ENCODE measurements at places on chromosomes 12 and 14.

- DNase-seq = peak; percentile 15
These were observed 1.3 kb downstream of the ARID4A start for GRCh38 chr14:58299401-58300330.

GRCh38 chr12:124302241-124302806, 7.4 kb downstream of the RFLNA start:
- no peak for DNase-seq

GRCh38 chr12:116879509-116880212, 1.6 kb downstream of the HRK start:
- DNase-seq = no peak

DNA sequence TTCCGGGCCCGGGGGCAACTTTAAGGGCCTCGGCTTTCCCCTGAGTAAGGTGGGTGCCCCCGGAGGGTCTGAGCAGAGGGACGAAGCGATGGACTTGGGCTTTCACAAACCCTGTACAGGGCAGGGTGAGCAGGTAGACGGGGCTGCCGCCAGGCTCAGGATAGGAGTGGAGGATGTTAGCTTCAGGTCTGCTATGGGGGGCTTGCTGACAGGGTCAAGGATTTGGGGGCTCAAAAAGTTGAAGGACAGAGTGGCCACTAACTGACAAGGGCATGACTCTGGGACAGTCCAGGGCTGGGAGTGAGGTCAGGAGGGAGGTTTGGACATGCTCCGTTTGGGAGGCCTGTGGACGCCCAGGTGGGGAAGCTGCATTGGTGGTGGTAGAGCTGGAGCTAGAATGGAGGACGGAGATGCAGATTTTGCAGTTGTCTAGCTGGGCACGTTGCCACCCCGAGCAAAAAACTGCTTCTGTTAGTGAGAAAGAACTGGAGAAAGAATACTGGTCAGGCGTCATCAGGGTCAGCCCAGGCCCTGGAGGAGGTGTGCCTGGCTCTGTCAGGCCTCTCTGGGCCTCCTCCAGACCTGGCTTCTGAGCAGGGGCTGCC, 113.3 kb downstream of the ADGRD1 start:
- DNase-seq = no peak

DNA sequence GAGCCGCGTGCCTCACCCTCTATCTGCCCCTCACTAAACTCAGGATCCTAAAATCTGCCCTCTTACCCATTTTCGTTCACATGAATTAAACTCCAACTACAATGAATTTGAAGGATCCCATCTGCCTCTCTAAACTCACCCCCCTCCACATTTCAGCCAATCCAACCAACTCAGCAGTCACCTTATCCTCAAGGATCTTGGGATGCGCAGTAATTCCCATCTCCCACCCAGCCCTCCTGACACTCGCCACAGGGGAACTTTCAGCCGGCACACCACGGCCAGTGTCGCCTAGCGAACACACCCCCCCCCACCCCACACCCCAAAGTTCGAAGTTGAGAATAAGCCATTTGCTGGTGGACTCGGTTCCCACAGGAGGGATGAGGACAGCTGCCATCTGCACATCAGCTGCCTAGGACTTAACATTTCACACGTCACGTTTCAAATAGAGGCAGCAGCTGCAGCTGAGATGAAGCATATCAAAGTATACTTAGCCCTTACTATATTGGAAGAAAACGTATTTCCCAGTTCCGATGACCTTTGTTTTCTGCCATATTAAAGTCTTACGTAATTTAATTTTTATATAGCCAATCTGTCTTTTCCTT, 8.7 kb upstream of the SELPLG start:
- no peak for DNase-seq

DNA sequence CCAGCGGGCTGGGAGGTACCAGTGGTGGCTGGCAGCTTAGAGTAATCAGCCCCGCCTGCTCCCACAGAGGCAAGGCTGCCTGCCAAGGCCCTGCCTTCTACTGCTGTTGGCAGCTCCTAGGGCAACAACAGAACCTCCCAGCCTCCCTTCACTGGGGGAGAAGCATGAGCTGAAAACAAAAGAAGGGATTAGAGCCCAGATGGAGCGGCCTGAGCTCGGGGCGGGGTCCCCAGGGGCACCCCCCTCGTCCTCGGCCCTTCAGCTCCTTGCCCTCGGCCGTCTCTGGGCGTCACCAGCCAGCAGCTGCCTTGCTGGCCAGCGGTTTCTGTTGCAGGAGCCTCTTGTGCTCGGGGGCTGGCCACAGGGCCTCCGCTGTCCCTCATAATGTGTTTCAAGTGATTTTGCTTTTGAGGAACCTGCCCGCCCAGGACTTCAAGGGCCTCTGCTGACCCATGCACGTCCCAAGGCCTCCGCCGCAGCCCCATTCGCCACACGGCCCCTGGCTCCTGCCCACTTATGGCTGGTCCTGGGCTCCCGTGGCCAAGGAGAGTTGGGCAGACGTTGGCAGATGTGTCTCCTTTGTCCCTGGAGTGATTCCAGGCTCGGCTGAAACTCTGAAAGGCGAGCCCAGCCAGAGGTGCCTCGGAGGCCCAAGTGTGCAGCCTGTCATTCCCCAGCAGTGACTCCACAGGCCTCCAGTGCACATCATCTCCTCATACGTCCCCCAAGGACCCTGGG, 49.7 kb downstream of the PSMA6 start:
- peak; percentile 96 for DNase-seq

DNA sequence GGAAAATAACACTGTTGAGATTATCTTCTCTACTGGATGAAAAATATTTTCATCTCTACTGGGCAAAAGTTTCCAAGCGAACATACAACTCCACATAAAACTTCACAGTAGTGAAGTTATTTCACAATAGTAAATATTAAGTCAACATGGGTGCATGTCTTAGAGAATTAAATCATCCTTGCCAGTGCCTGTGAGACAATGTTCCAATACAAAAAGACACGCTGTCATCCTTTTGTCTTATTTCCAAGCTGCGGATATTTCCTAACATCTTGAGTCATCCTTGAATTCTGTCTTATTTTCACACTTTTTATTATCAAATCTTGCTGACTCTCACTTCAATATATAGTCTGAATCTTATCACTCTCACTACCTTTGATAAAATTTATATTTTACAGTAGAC, 142.9 kb upstream of the KITLG start:
- no peak for DNase-seq

DNA sequence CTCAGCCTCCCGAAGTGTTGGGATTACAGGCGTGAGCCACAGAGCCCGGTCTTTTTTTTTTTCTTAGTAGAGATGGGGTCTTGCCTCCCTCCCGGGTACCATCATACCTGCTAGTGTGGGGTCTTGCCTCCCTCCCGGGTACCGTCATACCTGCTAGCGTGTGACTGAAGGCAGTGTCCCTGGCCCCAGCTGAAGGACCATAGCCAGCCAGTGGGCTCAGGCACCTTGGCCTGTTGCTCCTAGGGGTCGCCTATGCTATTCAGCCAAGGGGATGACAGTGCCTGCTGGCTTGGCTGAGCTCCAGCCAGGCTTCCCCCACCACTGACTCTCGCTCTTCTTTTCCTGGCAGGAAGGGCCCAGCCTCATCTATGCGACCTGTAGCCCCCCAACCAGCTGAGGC, 10.5 kb upstream of the BLTP3B start:
- no peak for DNase-seq

GRCh38 chr14:33483110-33483509, 467.8 kb downstream of the EGLN3 start:
- no peak for DNase-seq

GRCh38 chr14:60647081-60647836, 2.0 kb downstream of the SIX1 start:
- no peak for DNase-seq

DNA sequence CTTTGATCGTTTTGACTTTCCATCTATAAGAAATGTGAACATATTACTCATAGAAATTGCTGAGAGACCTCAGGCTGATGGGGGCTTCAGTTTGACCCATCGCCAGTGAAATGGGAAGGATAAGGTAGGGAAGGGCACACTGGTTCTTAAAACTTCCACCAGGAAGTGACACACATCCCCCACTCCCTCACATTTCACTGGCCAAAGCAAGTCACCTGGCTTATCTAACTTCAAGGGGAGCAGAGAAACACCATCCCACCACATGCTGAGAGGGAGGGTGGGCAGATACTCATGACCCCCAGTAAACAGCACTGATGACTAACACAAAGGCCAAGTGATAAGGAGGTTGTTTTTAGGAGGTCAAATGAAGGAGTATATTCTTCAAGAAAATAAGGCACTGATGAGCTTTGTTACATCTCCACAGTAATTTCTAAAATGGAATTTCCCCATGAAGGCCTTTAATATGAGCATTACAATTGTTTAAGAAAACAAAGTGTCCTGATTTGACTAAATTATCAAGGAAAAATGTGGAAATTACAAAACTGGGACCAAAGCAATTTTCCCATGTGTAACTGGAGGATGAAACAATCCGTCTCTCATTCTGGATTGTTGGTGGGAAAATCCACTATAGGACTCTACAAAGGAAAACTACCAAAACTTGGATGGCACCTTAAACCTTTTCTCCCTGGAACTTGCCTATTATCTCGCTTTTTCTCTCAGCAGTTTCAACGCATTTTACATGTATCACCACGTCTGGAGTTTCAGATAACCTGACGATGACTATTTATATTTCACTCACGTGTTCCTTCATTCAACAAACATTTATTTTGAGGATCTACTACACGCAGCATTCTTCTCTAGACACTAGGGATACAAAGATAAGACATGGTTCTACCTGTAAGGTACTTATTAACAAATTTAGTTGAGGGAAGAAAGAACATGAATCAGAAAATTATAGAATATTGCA, 91.8 kb upstream of the EEA1 start:
- DNase-seq = no peak

GRCh38 chr12:52084491-52085231, 5.2 kb downstream of the SMIM41 start:
- no peak for DNase-seq

DNA sequence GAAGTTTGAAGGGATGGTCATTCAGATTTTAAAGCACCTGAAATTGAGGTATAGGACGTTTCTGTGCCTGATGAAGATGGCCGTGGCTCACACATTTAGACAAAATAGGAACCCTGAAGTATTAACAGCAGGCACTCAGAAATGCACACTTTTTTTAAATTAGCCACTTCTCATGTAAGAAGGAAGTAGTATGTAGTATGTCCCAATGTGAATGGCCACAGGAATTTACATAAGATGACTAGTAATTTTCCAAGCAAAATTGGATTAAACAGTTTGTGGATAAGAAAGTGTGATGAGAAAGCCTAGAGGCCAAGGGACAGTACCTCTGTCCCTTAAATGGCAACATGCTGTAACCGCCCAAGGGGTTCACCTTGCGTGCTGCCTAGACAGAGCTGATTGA, 1.8 kb upstream of the MIS18BP1 start:
- DNase-seq = no peak

DNA sequence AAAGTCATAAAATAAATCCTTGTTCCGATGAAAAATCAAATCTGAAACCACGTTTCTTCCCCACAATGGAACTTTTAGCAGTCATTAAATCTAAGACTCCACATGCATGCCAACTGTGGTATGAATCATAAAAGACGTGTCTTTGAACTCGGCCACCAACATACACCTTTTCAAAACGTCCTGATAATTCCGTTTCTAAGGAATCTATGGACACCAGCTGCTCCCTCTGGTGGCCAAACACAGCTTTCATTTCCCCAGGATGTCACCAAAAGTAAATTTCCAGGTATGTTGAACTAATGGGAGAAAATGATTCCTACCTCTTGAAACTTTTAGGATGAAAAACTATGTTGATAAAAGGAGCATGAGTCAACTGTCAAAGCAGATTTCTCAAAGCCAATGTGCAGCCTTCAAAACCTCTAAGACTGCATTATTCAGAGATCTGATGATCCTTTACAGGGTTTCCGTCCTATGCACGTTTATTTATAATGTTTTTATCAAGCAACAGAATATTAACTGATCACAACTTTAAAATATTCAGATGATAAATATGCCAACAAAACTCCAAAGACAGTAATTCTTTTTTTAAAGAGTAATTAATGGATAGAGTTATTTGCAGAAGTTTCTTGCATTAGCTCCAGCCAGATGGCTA, 96.2 kb downstream of the CIT start:
- peak; percentile 27 for DNase-seq

DNA sequence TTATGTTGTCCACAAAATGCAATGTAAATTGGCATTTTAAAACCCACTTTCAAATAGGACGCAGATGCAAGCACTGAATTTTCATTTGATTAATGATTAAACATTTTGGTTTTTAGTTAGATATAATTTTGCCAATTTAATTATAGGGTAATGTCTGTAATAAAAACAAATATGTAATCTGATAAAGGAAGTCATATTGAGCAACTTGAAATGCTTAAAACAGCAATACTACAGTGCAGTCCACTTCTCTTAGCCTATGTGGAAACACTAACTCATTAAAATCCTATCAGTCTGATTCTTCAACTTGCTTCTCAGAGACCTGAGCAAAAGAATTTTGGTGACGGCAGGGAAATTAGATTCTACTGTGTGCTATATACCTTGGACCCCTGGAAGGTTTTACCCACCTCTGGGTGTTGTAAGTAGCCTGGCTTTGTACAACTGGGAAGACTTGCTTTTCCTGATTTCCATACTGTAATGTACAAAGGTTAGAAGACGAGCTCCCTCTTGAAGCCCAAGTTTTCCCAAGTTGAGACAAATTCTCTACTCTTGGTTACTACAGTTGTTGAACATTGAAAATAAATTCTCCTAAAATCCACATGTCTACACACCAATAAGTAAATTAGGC, 4.1 kb downstream of the TRHDE start:
- no peak for DNase-seq

DNA sequence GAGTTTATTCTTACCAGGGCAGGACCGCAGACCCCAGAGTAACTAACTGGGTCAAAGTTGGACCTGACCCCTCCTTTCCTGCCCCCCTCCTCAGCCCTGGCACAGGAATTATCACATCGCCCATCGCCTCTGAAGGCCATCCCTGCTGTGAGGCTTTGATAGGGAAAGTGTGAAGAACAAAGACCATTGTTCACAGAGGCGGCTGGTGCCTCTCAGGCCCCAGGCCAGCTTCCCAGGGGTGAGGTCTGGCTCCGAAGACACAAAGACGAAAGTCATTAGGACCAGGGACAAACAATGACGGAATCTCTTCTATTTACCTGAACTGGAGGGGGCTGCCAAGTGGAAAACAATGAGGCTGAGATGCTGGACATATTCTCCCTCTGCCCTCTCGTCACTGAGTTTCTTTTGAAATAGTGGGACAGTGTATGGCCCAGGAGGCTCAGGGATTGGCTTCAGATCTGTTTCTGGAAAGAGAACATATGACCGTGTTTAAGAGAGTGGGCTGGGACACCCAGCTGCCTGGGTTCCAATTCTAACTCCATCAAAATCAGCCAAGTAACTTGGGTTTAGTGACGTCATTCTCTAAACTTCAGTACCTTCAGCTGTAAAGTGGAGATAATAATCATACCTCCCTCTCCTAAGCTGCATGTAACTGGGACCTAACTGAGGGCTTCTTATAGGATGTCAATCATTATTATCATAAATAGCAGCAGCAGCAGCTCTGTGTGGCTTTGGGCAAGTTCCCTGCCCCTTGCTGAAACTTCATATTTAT, 769.4 kb downstream of the MED13L start:
- DNase-seq = peak; percentile 86
